Activated CD4-positive, alpha-beta T cell treated with anti-CD3 and anti-CD28 coated beads for 4 hours (primary cell): ENCODE measurements at places on chromosomes 2 and 18.
A peak's percentile ranks its signal among the peaks of the same experiment; 100 is the strongest.

DNA sequence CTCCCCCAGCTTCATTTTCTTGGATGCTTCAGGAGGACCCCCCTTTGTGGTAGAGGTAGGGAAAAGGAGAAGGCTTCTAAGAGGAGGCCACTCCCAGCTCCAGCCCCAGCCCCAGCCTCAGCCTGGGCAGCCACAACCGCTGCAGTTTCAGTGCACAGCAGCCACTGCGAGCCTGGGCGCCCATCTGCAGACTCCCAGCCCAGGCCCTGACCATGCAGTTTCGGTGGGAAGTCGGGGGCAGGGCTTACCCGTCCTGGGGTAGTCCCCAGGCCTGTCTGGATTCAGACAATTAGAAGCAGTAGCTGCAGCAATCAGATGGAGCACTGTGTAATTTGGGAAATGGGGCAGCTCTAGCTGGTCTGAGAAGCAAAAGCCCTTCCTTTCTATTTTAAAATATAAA, 28.6 kb downstream of the ITM2C start:
- no peak for DNase-seq

DNA sequence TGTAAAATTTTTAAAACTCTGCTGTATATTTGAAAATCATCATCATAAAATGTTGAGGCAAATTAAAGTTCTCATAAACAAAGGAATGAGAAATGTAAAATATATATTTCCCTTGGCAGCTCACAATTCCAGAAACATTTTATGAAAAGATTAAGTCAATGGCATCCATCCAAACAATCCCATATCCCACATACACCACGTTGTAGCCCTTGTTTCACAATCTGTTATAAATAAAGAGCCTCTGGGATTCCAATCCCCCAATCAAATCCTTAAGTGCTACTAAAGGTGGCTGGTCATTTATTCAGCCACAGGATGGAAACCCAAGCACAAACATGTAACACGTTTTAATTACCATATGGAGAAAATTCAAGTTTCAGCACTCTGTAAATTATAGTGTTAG, 51.7 kb downstream of the GFPT1 start:
- no peak for DNase-seq

GRCh38 chr2:199378948-199379650, 78.6 kb downstream of the SATB2 start:
- DNase-seq: no peak

- peak; percentile 61 for DNase-seq
Observed at GRCh38 chr2:230974096-230974913, 21.6 kb upstream of the SPATA3 start.

- no peak for DNase-seq
Observed at GRCh38 chr2:172671501-172671900, 64.1 kb upstream of the RAPGEF4 start.

- no peak for DNase-seq
Observed at GRCh38 chr18:78154853-78155252, 824.8 kb upstream of the SALL3 start.

DNA sequence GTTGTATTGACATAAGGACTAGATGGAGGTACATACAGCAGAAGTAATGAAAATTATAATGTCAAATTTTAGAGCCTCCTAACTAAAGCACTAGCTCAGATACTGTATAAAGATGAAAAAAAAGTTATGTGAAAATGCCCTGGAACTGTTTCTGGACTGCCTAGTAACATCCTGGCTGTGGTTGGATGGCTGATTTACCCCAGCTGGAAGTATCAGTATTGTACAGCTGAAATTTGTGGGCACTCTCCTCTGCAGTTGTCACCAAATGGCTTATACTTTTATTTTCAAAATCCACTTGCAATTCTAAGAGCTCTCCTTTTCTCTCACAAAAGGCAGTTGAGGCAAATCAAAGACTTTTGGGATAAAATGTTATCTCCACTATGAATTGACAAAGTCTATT, 239.2 kb downstream of the RPIA start:
- no peak for DNase-seq
